RPMI8226 (cell line): ENCODE measurements at places on chromosomes 7 and 10.

DNA sequence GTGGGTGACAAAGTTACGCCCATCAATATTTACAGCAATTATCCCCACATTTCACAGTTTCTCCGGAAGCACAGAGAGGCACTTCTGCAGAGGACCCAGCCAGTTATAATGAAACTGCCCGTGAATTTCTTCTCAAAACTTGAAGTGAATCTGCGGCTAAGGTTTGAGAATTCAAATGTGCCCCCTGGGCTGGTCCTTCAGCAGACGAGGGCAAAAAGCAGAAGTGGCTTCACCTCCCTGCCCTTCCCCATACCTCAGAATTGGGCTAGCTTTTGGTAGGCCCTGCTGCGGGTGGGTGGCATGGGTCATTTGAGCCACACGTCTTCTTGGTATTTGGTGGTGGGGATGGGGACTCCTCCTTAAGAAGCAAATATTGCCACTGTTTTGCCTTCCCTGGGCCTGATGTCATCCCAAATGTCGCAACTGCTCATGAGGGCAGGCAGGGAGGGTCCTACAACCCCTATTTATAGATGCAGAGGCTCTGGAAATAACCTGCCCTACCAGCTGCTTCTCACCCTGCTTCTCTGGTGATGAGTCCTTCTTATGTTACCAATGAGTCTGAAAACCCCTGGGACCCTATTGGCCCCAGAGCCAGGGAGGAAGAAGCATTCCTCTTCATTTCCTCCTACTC lies 16.6 kb upstream of the WDFY4 start:
- DNase-seq = peak; percentile 14

DNA sequence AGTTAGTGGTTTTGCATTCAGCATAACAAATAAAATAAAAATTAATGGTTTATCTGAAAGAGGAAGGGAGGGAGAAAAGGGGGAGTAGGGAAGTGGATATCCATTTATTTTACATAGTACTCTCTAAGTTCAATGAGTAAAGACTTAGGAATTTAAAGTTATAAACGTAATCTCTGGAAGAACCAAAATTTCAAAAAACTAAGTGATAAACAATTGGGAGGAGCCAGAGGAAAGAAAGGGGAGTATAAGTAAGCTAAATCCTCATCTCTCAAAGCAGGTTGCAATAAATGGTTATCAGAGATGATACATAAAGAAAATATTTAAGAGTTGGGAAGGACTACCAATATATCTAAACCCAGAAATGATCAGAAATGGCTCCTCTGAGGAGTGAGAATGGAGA lies 46.4 kb downstream of the ANK3 start:
- DNase-seq = no peak

GRCh38 chr7:108296911-108297310 lies 159.3 kb downstream of the NRCAM start:
- no peak for DNase-seq

DNA sequence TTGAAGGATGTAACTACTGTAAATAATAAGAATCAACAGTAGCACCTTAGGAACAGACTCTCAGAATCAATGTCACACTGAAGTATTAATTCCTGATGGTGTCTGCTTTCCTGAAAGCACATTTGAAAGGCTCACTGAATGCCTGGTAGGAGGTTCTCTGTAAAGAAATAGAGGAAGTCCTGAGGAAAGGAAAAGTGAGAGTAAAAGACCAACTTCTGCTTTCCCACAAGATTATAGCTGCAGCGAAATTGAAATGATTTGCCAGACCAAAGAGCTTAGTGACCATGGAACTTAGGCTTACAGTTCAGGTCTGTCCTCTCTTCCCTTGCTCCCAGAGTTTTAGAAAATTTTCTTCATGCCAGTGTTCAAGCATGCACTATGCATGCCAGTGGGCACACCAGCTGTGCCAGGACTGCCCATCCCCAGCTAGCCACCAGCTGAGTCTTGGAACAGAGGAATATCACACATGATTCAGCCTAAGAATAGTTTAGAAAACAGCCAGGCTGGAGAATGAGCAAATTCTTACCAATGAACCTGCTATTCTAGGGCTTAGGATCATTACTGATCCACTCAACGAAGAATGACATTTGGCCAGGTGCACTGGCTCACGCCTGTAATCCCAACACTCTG lies 123.2 kb downstream of the HERPUD2 start:
- DNase-seq = no peak

GRCh38 chr10:58565271-58565670 lies 52.6 kb downstream of the BICC1 start:
- DNase-seq = no peak

GRCh38 chr10:75845176-75845947 lies 413.9 kb downstream of the LRMDA start:
- DNase-seq = no peak

GRCh38 chr7:114140561-114140960 lies 221.8 kb upstream of the PPP1R3A start:
- no peak for DNase-seq

DNA sequence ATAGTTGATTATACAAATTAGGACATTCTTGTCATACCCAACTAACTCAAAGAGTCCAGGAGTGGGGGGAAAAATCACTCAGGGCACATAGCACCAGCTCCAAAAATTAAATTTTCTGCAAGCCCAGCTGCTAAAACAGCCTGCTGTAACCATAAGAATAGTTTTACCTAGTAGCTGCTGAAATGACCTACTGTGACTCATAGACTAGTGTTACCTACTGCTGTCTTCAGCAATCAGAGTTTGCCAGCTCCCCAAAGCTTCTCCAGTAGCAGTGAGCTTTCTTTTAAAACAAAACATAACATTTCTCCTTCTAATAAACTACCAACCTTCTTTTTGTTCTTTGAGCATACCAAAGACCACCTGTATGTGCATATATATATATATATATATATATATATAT lies 4.2 kb upstream of the ARHGAP12 start:
- no peak for DNase-seq

DNA sequence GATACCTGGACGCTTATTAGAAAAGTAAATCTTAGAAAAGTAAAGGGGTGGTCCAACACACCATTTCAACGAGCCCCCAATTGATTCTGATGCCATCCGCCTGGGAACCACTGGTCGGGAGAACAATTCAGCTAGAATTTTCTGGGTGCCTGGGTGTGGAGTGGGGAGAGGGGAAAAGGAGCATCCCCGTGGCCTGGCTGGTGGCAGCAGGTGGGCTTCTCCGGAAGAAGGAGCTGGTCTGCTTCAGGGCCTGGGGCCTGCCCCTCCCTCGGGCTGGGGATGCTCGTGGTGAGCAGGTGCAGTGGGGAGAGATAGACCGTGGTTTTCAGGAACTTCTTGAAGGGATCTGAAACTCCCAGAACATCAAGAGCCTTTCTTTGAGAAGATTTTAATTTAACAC lies 39.9 kb upstream of the DUSP5 start:
- DNase-seq = peak; percentile 69

- no peak for DNase-seq
These were observed 1106.8 kb upstream of the LRRTM3 start for GRCh38 chr10:65818990-65819389.

DNA sequence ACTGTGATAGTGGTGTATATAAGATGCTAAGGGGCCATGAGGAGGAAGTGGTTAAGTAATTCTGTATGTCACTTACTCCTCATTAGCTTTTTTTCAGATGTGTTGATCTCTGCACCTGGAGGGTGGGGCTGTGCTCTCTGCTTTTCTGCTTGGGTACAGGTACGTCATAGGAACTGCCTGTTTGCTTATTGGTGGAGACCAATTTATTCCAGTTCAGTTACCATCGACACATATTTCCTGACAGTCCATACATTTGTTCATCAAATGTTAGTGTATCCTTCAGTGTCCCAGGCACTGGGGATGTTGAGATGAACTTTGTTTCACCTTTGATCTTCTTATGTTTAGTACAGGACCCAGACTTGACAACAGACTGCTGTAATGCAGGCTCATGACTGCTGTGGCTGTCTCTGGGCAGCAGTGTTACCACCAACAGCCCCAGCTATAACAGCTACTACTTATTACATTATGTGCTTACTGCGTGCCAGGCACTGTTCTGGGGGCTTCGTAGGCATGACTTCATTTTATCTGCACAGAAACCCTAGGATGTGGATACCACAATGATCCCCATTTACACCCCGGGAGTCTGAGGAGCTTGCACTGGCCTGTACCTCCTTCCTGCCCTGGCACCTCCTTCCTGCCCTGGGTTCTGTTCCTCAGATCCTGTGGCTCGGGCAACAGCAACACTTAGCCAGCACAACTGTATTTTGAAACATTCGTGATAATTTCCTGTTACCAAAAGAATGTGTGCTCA lies 87.4 kb downstream of the BUB3 start:
- DNase-seq = peak; percentile 8

GRCh38 chr10:69327463-69328379 lies 49.4 kb downstream of the HK1 start:
- DNase-seq = no peak

GRCh38 chr10:44278837-44279324 lies 106.0 kb downstream of the CXCL12 start:
- DNase-seq = no peak

DNA sequence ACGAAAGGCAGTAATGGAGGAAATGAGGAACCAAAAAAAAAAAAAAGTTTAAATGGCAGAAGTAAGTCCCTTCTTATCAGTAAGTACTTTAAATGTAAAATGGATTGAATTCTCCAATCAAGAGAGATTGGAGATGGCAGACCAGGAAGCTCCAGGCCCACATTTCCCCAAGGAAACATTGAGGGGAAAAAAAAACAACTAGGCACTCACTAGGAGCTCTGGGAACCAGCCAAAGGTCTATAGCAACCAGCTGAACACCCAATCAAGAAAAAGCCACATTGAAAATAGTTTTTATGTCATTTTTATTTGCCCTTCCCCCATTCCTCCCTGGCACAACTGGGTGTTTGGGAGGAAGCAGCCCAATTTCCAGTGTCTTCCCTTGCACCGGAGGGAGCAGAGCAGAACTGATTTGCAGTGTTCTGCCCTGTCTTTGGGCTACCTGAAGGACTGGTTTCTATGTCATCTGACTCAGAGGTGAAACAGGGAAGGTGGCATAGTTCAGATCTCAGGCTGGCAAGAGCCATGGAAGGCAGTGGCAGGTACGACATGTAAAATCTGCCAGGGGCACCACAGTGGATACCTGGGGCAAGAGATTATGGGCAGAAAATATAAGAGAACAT lies 121.9 kb downstream of the SMURF1 start:
- no peak for DNase-seq

DNA sequence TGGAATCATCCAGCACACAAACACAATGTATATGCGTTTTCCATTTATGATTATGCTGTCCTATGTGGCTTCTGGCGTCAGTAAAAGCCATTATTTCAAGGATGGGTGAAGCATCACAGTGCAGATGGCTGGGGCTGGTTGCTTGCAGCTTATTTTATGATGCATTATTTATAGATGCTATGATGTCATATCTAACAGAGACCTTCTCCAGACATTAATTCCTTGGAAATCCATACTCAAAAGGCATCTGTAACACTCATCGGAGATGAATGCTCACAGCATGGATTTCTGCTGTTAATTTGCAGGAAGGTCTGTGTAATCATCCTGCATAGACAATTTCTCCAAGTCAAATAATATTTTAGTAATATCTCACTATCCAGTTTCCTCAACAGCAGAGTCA lies 7.2 kb downstream of the RGS10 start:
- no peak for DNase-seq

DNA sequence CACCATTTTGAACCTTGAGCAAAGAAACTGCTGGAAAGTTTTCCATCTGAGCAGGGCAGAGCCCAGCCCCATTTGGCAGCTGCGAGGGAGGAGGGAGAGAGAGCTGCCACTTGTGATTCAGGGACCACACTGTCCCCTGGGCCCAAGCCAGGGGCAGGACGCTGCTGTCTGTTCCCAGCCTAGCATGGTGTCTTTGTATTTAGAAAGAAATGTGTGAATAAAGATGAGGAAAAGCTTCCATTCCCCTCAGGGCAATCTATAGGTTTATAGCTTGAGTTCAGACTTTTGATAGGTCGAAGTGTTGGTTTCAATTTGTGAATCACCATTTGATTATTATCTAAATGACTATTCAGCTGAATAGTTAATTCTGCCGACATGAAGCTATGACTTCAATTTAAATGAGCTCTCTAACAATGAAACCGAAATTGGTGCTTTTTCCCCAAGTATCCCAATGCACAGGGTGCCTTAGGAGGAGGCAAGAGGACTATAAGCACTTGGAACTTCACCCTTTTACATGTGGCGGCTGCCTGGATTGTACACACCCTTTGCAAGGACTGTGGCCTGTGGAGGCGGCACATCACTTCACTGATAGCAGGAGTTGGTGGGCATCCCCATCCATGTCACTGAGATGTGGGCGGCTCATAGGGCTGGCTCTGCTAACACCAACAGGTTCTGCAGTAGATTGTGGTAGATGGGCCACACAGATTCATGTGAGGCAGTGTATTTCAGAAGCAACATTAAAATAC lies 223.5 kb downstream of the CCDC3 start:
- DNase-seq = no peak

DNA sequence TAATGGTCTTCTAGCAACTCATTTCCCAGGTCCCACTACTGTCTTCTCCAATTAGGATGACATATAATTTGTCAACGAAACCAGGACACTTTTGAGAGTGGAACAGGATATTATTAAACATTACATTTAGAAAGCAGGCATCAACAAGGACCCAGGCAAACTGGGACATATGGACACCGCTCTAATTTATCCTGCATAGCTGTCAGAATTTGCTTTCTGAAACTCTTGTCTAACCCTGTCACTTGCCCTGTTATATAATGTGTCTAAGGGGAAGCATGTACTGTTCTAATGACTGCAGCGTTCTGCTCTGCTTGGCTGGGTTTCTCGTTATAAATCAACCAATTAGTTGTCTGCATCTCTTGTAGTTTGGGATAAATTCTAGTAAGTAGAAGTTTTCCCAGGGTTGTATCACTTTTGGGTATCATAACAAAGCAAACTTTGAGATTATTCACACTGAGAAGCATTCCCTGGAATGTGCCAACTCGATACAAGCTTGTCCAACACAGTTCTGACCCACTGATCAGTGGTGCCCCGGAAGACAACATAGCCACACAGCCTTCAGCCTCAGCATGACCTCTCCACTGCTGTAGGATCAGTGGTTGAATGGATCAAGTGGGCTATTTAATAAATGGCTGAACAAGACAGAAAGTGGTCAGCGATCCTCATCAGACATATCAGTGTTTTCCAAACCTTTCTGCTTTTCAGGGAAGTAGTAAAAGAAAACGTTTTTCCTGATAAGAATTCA lies 228.1 kb downstream of the KIF20B start:
- no peak for DNase-seq

DNA sequence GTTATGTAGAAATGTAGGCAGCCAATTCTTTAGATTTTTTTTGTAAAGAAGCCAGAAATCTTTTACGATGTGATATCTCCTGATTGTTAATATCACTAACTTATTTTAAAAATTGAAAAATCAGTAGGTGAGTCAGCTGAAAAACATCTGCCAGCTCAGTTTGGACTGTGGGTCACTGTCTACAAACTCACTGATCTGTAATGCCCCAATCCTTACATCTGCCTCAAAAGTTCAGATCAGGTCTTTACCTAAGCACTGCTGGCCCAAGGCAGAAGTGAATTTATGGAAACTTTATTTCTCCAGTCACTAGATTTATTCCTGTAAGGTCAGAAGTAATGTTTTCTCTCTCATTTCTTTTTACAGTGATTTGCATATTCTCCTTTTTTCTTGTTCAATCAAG lies 31.0 kb upstream of the FAM13C start:
- no peak for DNase-seq

GRCh38 chr10:89655722-89656121 lies 10.7 kb upstream of the PANK1 start:
- DNase-seq = no peak

GRCh38 chr7:95503271-95504131 lies 17.8 kb downstream of the ASB4 start:
- no peak for DNase-seq

- DNase-seq = peak; percentile 11
These were observed 152.7 kb upstream of the NRP1 start for GRCh38 chr10:33487014-33487776.

GRCh38 chr7:30584415-30584814 lies 10.3 kb upstream of the GARS1 start:
- no peak for DNase-seq
